ENCODE measurements at places on chromosomes 2 and 18.

- no peak for DNase-seq
Measured at GRCh38 chr18:49168281-49168985, 217.7 kb upstream of the SMAD7 start.

GRCh38 chr2:178266445-178266844 lies 72.1 kb downstream of the OSBPL6 start:
- no peak for DNase-seq

DNA sequence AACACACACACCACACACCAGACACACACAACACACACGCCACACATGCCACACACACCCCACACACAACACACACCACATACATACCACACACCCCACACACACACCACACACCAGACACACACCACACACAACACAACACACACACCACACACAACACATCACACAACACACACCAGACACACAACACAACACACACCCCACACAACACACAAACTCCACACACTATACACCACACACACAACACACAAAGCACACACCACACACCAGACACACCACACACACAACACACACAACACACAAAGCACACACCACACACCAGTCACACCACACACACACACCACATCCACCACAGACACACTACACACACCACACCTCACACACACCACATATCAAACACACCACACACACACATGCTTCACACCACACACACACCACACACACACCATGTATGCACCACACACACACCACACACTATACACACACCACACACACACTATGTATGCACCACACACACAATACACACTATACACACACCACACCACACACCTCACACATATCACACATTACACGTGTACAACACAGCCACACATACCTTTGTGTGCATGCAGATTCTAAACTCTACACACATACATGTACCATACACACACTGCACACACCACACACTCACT lies 72.2 kb downstream of the TMEM18 start:
- no peak for DNase-seq

- DNase-seq = no peak
Measured at GRCh38 chr18:45962461-45962860, 4.7 kb downstream of the EPG5 start.

DNA sequence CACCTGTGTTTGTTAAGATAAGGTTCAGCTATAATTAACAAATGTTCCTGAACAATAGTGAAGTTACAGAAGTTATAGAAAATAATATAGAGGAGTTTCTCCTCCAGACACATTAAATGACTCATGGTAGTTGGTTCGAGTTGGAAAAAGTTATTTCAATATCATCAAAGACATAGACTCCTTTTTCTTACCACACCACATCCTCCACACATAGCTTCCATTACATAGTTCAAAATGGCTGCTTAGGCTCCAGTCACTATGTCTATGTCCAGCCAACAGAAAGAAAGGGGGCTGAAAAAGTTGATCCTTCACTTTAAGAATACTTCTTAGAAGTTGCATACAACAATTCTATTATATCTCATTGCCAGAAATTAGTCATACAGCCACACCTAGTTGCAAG lies 50.7 kb downstream of the DYNAP start:
- no peak for DNase-seq

DNA sequence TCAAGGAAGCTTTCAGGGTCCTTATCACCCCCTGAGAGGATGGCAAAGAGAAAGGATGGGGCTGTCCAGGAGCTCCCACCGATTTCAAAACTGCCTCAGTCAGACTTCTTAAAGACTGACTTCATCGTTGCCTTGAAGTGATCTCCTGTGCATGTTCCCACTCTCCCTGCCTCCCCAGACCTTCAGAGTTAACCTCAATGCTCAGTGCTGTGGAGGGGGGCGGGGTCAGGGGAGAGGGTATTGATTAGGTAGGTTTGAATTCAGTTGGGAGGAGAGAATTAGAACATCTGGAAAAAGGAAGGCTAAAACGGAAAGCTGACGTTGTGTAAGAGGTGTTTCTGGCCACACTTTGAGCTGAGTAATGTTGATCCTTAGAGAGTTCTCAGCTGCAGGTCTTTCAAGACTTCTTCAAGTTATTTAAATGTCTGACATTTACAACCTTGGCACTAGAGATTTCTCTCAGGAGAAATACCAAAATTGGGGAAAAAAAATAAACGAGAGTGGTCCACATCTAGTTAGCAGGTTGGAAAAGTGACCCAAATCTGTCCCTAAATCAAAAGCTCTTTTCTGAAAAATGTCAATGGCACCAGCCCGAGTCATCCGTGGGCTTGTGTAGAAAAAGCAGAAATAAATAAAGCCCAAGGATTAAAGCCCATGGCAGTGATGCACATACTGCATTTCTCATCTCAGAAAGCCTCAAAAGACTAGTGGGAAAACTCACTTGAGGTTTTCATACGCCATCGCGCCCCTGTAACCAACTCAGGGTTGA lies 134.7 kb upstream of the EPAS1 start:
- no peak for DNase-seq

- no peak for DNase-seq
Measured at GRCh38 chr2:181188605-181189004, 208.2 kb downstream of the UBE2E3 start.

DNA sequence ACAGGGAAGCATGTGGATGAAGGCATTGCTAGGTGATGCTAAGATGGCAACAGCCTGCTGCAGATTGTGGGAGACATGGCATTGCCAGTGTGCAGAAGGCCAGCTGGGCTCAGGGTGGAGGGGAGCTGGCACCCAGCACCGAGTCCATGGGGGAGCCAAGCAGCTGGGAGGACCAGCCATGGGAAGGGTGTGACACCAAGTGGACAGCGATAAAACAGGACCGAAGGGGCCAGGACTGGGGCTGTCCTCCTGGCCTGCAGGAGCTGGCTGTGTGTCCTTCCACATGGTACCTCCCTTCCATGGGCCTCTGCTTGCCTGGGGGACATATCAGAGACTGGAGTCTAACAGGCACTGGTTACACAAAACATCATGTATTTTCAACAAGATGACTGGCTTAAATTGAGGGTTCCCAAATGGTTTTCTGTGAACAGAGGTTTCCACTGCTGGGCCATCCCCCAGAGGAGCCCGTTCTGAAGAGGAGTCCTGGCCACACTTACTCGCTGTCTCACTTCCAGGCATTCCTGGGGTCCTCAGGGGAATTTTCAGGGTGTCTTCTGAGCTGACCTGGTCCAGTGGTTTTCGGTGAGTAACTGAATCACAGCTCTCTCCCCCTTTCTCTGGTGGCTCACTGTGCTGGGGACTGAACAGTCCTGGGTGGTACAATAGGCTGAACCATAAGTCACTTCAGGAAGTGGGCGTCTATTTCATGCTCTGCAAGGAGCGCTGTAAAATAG lies 60.4 kb upstream of the TNP1 start:
- DNase-seq = no peak

GRCh38 chr2:112705575-112705974 lies 15.2 kb upstream of the NT5DC4 start:
- DNase-seq = no peak

DNA sequence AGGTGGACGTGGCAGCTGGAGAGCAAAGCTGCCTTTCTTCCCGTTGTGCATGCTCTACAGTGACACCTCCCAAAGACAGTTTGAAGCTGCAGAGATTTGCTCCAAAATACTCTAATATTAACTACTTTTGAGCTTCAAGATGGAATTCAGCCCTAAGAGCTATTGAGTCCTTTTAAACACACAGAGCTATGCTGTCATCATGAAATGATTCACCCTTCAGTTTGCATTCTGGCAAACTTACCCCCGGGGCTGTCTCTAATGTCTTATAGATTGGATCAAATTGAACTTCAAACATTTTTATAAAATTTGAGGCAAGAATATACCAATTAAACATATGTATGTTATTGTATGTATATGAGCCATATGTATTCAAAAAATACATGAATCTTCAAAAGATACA lies 110.7 kb upstream of the EFEMP1 start:
- DNase-seq = no peak

DNA sequence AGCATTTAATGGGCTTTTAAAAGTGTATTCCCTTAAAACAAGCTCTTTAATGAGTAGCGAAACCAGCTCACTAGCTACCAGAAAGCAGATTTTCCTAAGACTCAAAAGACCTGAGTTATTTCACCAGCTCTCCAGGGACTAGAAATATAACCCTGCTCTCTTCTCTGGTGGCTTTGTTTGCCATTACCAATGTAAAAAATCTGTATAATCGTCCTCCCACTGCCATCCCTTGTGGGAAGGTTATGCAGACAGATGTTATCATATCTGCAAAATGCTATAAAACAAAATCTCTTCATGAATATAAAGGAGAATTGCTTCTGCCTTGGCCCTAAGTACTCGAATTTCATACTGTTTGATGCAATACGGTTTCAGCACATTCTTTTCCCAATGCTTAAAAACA lies 335.2 kb downstream of the NUP35 start:
- no peak for DNase-seq

DNA sequence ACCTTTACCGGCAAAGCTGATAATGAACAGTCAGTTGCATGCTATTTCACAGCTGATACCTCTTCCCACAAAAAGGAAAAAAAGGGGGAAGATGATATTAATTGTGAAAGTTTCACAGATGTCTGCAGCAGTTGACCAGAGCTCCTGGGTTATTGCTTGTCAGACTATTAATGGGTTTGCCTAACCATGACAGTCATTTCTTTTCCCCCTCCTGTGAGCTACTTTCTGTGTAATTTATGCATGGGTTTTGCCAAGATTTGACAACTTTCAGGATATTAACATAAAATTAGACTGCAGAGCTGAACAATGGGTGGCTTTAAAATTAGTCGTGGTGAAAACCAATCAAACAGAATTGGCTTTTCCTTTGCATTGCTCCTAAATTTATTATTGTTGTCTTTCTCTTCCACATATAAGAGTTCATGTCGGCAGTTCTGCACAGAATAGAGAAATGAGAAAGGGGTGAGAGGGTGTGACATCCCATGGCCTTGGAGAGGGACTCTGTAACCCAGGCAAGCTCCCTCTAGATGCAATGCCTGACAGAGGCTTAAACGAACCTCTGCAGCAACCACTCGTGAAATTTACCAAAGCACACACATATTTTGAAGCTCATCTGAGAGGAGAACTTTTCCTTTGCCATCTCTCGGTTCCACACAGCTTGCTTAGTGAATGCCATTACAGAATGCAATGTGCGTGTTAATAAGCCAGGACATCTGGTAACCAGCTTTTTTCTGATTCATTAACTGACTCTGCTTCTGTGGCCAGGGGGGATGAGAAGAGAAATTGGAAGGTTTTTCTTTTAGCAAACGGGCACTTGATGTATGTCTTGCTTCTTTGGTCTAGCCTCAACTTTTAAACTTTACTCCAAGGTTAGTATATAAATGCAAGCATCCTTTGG lies 82.2 kb upstream of the ITGA4 start:
- no peak for DNase-seq

DNA sequence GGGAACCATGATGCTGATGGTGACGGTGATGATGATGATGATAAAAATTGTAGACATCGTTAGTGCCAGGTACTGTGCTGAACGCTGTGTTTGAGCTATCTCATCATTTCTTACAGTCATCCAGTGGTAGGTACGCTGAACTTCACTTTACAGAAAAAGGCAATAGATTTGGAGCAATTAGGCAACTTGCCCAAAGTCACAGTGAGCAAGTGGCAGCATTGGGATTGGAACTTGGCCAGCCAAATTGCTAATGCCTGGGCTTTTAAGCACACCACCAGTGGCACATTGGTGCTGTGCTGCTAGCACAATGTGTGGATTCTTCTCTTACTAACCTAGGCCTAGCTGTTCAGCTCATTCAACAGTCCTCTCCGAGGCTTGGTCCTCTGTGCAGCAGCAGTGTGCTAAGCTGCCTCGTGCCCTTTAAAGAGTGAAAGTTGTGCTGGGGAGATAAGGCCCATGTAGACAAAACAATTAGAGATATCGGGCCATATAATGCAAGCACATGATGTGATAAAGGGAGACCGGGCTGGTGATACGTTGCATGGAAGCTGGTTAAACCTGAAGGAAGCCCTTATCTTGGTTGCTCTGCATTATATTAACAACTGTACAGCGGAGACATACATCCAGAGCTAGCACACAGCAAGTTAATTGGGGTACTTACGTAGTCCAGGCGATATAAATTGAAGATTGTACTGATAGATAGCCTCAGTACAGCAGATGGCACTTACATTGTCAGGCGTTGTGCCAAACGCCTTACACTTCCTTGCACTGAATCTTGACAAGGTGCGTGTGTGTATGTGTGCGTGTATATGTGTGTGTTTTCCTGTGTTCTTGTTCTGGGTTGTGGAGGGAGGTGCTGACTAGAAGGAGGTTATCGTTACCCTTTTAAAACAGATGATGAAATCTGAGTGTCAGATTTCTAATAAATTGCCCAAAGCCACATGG lies 28.4 kb downstream of the HK2 start:
- DNase-seq = no peak
